ENCODE measurements at places on chromosomes 1 and 21.

- DNase-seq: no peak
Observed at GRCh38 chr1:216599851-216600250, 123.4 kb downstream of the ESRRG start.

GRCh38 chr1:64514197-64514765 lies 44.4 kb downstream of the CACHD1 start:
- DNase-seq: no peak

GRCh38 chr1:21818656-21819055 lies 6.6 kb downstream of the LDLRAD2 start:
- DNase-seq: peak; percentile 55

DNA sequence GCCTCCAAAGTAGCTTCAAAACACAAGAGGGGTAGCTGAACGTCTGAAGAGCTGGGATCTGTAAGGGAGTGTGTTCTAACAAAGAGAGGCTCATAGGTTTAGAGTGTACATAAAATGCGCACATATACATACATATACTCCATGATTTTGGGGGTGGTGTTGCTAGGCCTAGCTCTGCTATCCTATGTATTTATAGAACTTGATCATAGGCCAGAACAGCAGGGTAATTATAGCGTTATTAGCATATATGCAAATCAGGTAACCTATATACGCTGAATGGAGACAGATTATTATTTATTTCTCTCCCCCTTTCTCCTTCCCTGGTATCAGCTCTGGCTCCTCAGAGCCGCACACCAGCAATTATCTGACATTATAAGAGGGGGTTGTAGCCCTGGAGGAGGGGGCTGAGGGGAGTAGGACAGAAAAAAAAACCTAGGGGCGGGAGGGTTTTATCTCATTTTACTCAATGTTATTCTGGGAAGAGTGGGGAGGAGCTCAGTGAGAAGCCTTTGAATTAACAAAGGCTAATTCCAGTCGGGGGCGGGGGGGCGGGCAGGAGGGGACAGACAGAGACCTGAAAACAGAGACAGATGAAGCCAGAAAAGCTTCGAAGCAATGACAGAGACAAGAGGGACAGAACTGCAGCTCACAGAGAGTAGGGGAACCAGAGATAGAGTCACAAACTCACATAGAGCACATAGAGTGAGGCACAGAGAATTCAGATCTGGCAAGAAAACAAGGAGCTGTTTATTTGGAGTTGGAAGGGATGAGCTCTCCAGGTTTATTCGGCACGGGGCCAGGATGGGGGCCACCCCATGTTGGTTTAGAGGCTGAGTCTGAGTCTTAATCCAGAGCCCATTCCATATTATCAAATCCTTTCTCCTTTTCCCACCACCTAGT lies 63.0 kb downstream of the RHBG start:
- DNase-seq: no peak

DNA sequence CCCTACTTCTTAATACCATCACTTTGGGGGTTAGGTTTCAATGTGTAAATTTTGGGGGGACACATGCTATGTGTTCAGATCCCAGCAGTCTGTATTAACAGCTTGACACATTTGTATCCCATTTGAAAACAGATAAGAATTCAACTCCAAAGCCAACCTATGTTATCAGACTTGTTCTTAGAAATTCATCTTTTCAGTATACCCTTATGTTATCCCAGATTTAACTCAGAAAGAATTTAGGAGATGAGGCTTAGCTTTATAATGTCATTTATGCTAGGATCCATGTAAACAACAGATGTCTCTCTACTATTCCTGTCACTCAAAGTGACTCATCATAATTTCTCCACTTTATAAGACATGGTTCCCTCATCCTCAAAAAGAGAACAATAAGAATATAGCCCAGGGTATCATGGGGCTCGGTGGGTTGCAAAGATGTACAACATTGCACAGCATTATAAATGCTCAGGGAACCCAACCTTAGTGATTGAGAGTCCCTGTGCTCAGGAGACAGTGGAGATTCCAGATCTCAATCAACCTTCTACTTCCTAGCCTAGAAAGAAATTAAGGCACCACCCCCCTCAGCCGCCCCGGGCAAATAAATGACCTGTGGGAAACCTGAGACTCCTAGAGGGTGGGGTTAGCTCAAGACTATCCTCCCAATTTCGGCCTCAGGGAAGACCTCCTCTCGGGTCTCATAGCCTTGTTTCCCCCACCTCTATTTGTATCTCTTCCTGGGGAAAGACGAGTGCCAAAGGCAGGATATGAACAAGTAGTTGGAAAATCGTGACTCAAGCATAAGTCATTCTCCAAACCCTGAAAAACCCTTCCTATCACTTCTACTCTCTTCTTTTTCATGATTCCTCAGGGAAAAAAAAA lies 265.1 kb upstream of the CAMK1G start:
- no peak for DNase-seq

Data from BE2C (cell line).